ENCODE measurements at places on chromosomes 11 and 22.

- peak; percentile 64 for DNase-seq
These were observed 10.3 kb downstream of the NEAT1 start for GRCh38 chr11:65432686-65433582.

- peak; percentile 98 for DNase-seq
These were observed 82.9 kb downstream of the OSBP2 start for GRCh38 chr22:30777587-30777986.

- DNase-seq = peak; percentile 44
These were observed 1068.8 kb downstream of the DLG2 start for GRCh38 chr11:84558085-84558905.

DNA sequence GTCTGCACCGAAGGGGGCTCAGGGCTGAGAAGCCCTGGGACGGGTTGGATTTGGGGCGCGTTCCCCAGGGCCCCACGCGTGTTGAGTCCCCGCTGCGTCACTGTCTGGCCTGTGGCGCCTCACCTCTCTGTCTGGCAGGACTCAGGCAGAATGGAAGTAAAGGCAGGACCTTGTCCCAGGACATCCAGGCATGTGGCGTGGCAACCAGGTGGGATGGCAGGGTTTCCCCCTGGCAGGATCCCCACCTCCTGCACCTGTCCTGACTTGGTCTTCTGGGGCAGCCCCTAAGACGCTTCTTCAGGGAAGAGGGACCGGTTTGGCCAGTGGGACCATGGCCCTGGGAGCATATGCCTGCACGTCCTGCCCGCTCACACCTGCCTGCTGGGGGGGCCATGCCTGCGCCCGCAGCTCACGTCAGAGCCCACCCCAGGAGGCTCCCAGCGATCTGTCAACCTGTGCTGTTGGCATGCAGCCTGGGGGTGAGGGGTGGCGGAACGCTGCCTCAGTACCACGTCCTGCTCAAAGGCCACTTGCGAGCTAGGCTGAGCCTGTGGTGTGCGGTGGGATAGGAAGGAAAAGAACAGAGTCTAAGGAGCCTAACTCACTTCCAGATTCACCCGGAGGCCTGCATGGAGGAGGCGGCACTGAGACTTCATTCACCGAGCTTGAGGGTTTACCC, 72.7 kb downstream of the KCNQ1 start:
- DNase-seq = no peak

GRCh38 chr22:19376247-19376646, 55.3 kb downstream of the HIRA start:
- no peak for DNase-seq

DNA sequence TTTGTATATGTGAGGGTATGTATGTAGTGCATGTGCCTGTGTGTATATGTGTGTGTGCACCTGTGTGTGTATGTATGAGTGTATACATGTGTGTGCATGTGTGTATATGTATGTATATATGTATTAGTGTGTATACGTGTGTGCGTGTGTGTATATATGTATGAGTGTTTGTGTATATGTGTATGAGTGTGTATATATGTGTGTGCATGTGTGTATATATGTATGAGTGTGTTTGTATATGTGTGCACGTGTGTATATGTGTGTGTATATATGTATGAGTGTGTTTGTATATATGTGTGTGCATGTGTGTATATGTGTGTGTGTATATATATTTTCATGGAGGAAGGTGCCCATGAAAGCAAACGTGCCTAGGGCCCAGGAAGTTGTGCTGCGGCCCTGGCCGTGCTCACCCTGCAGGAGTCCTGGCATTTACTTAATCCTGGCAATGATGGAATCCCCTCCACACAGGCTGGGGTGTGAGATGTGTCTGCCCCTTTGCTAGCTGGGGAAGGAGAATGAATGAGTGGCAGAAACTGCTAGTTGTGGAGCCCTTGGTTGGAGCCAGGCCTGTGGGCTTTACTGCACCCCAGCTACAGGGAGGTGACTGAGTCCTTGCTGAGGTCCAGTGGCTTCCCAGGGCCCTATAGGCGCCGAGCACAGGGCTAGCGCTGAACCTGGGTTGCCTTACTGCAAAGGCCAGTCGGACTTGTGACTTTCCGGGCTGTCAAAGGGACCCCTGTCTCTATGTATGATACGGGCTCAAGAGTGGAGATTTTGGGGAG, 97.2 kb downstream of the MYO18B start:
- no peak for DNase-seq

DNA sequence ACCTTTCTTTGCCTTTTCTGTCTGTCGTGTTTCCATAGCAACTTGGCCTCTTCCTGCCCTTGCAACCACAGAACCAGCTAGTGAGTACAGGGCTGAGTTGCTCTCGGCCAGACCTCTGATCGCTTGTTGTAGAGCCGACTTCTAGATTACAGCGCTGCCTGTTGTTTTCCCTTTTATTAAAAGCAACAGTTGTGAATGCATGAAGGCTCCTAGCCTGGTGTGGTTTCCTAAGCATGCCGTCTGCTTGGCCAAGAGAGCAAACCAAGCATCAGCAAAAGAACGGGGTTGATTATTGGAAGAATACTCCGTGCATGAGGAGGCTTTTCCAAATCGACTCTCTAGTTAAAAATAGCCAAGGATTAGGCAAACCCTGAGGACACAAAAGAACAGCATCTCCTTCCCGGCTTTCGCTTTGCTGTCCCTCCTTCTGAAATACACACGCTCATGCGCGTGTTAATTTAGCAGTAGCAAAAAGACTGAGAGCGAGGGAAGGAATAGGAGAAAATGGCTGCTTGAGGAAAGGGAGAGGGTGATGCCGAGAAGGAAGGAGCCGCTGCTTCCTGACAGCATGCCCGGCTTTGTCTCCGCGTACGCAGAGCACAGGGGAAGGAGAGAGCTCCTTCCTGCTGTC, 71.5 kb upstream of the TTC12 start:
- DNase-seq = peak; percentile 82

DNA sequence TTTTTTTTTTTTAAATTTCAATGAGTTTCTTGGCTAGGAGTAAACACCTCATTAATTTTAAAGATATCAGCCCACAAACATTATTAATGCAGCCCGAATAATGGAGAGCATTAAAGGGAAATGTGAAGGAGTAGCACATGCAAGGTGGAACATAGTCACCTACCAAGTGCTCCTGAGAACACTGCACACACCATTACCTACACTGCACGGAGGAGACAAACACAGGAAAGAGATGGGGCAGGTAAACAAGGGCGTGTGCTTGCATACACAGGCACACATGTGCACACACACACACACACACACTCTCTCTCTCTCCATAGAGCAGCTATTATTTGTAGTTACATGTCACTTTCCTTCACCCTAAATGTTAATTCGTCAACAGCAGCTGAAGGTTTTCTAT, 30.2 kb downstream of the HTR3B start:
- DNase-seq = no peak

GRCh38 chr22:43731988-43732387, 80.1 kb downstream of the EFCAB6 start:
- no peak for DNase-seq

DNA sequence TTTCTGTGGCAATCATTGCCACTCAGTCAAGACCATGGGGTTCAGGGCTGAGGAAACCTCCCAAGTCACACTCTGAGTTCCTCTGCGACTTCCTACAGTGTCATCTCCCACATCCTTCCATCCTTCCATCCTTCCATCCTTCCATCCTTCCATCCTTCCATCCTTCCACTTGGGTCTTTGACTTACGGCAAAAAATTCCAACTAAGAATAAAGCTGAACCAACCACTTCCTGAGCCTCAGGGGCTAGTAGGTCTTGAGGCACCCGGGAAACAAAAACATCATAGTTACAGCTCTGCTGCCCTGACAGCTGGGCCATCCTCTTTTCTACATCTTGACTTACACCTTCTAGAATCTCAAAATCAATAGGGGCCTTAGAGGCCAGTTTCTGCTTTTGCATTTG, 32.1 kb downstream of the EHF start:
- no peak for DNase-seq

GRCh38 chr11:10594407-10594806, 25.9 kb upstream of the LYVE1 start:
- no peak for DNase-seq

GRCh38 chr11:6979365-6979764, 40.8 kb downstream of the ZNF214 start:
- no peak for DNase-seq

All from myocyte (in vitro differentiated cells).